ENCODE measurements at places on chromosomes 2 and 18.

DNA sequence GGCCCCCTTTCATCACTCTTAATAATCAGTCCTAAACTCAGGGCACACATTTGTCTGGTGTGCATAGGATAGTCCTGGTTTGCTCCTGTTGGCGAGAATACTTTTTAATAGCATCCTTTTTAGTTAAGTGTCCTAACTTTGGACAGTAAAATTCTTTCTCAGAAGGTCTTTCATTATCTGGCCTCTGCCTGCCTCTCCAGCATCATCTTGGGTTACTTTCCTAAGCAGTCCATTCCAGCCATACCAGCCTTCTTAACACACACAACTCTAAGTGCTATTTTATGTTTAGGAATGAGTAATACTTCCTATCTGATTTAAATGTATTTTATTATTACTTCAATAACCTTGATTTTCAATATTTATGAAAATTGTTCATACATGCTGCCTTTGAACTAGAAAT, 151.0 kb downstream of the ACOXL start:
- H3K36me3 ChIP-seq = no peaks in the 10 kb centered on the region
- no peak for DNase-seq
- no peak overlapping the region for H3K27ac ChIP-seq
- H3K27me3 ChIP-seq = no peaks in the 10 kb centered on the region
- H3K4me3 ChIP-seq = no peak overlapping the region
- H3K4me1 ChIP-seq = no peaks in the 10 kb centered on the region

DNA sequence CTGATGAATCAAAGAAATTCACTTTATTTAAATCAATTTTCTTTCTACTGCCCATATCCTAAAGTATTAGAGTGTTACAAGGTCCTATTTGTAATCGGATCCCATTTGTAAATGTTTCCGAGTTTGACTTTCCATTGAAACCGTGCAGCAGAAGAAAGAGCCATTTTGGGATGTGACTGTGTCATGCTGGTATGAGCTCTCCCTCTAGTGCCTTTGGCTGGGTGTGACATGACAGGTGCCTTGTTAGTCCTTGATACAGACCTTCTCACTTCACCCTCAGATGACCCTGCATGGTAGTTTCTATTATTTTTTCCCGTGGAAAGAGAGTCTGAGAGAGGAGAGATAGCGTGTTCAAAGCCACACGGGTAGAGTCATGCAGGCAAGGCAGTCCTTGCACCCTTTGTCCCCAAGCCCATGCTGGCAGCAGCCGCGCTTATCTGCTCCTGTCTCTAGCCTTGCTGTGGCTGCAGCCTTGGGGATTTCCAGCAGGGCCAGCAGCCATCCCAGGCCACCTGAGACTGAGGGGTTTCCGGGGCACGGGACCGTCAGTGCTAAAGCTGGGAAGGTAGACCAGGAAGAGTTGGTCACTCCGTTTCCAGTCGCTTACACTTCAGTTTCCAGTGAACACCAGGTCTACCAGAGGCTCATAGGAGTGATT, 21.4 kb downstream of the CHMP1B start:
- no peak overlapping the region for H3K4me3 ChIP-seq
- peaks cover 7% of the 10 kb centered on the region for H3K4me1 ChIP-seq
- peak; percentile 77 for DNase-seq
- H3K36me3 ChIP-seq = no peaks in the 10 kb centered on the region
- H3K27ac ChIP-seq = peak overlapping the region; percentile 53

DNA sequence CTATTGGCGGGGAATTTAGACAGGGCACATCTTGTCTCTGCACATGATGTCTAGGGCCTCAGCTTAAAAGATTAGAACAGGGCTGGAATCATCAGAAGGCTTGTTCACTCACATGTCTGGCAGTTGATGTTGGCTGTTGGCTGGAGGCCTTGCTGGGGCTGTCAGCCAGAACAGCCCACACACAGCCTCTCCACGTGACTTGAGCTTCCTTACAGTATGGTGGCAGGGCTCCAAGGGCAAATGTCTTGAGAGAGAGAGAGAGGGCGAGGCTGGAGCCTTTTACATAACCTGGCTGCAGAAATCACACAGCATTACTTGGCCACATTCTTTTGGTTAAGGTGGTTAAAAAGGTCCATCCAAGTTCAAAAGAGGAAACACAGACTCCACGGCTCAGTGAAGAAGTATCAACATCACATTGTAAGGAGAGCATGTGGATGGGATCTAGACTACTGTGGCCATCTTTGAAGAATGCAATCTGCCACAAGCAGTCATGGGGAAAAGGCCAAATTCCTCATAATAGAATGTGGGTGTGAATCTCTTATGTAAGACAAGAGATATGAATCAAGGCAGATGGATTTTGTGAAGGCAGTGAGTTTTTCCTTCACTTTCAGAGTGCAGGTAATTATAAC, 30.4 kb downstream of the SRSF7 start:
- peak; percentile 88 for DNase-seq
- peaks cover 29% of the 10 kb centered on the region for H3K4me1 ChIP-seq
- H3K27me3 ChIP-seq = no peaks in the 10 kb centered on the region
- peak overlapping the region; percentile 88 for H3K27ac ChIP-seq
- H3K4me3 ChIP-seq = no peak overlapping the region

DNA sequence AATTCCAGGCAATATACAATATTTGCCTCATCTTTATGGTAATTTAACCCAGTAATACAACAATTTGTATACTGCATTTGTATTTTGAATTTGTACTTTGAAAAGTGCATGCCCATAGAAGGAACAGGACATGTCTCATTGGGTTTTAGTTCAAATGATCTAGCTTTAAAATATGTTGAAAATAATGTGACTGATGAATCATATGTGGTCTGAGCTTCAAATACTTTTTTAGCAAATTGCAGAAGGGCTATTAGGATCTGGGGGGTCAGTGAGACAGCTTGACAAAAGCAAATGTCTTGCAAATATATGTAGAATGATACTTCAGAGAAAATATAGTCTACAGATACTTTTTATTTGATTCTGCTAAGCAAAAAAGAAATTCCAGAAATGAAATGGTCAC, 248.9 kb downstream of the DCC start:
- DNase-seq = no peak
- no peak overlapping the region for H3K27ac ChIP-seq
- H3K4me3 ChIP-seq = no peak overlapping the region

DNA sequence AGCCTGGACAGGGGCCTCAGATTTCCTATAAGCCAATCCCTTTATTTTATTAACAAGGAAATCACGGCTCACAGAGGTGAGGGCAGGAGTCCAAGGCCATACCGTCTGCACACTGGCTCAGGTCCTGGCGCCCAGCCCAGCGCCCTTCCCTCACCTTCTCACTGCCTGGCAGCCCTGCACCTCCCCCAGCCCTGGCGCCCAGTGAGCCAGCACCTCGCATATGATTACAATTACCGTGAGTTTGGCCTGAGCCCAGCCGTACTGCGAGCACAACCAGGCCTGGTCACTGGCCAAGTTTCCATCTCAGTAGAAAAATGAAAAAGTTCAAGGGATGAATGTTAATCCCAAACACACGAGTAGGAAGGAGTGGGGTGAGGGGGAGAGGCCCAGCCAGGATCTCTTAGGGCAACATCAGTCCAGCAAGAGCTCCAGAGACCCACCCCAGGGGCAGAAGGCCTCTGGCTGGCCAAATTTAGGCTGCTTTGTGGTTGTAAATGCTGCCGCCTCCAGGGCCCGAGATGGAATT, 68.4 kb downstream of the MCFD2 start:
- H3K27me3 ChIP-seq = no peaks in the 10 kb centered on the region
- H3K36me3 ChIP-seq = no peaks in the 10 kb centered on the region
- no peak overlapping the region for H3K4me3 ChIP-seq
- peak; percentile 64 for DNase-seq
- peak overlapping the region; percentile 59 for H3K27ac ChIP-seq

DNA sequence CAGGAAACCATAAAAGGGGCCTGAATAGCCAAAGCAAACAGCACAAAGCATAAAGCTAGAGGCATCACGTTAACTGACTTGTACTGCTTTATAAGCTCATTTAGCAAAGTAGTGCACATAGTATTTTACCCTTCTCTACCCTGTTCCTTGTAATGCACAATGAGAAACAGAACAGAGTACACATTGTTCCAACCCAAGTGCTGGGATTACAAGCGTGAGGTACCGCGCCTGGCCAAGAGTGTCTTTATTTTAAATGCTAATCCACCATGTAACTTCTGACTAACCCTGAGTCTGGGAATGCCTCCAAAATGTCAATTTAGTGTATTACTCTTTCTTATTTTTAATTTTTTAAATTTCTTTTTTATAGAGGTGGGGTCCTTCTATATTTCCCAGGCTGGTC, 46.4 kb upstream of the STON1 start:
- no peaks in the 10 kb centered on the region for H3K4me1 ChIP-seq
- no peak for DNase-seq
- no peaks in the 10 kb centered on the region for H3K27me3 ChIP-seq
- no peaks in the 10 kb centered on the region for H3K36me3 ChIP-seq
- H3K4me3 ChIP-seq = no peak overlapping the region
- H3K27ac ChIP-seq = no peak overlapping the region

- DNase-seq = no peak
- no peaks in the 10 kb centered on the region for H3K36me3 ChIP-seq
- no peaks in the 10 kb centered on the region for H3K27me3 ChIP-seq
- no peak overlapping the region for H3K27ac ChIP-seq
- no peak overlapping the region for H3K4me3 ChIP-seq
Measured at GRCh38 chr2:175871331-175872004, 130.6 kb downstream of the LNPK start.

DNA sequence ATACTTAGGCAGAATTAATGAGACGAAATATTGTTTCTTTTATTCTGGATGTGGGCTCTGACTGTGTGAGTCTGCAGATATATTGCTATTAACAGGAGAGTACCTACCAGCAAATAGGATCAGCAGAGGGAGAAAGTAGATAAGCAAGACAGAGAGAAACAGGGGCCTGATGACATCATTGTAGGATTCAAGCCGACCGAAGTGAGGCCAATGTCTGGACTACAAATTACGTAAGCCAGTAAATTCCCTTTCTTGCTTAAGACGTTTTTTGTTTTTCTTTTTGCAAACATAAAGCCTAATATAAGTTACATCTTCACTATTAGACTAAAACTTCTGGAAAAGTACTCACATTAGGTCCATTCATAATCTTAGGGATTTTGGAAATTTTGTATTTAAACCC, 21.4 kb upstream of the PTPRM start:
- H3K4me1 ChIP-seq = no peaks in the 10 kb centered on the region
- H3K27ac ChIP-seq = no peak overlapping the region
- no peak for DNase-seq
- H3K36me3 ChIP-seq = no peaks in the 10 kb centered on the region
- no peaks in the 10 kb centered on the region for H3K27me3 ChIP-seq
- H3K4me3 ChIP-seq = no peak overlapping the region

DNA sequence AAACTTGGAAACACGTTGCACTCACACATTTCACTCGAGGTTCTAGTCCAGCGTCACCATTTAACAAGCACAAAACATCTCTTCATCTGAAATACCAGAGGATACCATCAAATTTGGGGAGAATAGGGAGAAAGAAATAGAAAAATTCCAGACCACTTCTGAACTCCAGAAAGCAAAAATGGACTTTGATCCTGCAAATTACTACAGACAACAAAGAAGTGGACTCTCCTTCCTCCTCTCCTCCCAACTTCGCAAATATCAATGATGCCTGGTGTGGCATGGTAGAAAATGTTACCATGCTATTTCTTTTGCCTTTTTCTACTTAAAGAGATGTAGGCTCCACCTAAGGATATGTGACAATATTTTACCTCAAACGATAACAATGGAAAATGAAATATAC, 13.5 kb downstream of the UXS1 start:
- no peaks in the 10 kb centered on the region for H3K27me3 ChIP-seq
- no peak overlapping the region for H3K4me3 ChIP-seq
- H3K27ac ChIP-seq = no peak overlapping the region
- DNase-seq = no peak
- H3K36me3 ChIP-seq = no peaks in the 10 kb centered on the region
- H3K4me1 ChIP-seq = peaks cover 16% of the 10 kb centered on the region

- H3K4me1 ChIP-seq = no peaks in the 10 kb centered on the region
- H3K36me3 ChIP-seq = no peaks in the 10 kb centered on the region
- no peak overlapping the region for H3K27ac ChIP-seq
- no peaks in the 10 kb centered on the region for H3K27me3 ChIP-seq
Measured at GRCh38 chr2:174546519-174547506, 50.8 kb downstream of the WIPF1 start.

- peaks cover 3% of the 10 kb centered on the region for H3K27me3 ChIP-seq
- no peaks in the 10 kb centered on the region for H3K36me3 ChIP-seq
- no peak overlapping the region for H3K27ac ChIP-seq
- H3K4me3 ChIP-seq = no peak overlapping the region
- H3K4me1 ChIP-seq = no peaks in the 10 kb centered on the region
- no peak for DNase-seq
Measured at GRCh38 chr2:60152226-60152833, 401.1 kb downstream of the BCL11A start.

- H3K4me1 ChIP-seq = no peaks in the 10 kb centered on the region
- no peaks in the 10 kb centered on the region for H3K27me3 ChIP-seq
- no peak overlapping the region for H3K4me3 ChIP-seq
- no peak overlapping the region for H3K27ac ChIP-seq
- no peak for DNase-seq
- H3K36me3 ChIP-seq = peaks cover 70% of the 10 kb centered on the region
Measured at GRCh38 chr18:42039396-42039795, 84.4 kb downstream of the PIK3C3 start.

DNA sequence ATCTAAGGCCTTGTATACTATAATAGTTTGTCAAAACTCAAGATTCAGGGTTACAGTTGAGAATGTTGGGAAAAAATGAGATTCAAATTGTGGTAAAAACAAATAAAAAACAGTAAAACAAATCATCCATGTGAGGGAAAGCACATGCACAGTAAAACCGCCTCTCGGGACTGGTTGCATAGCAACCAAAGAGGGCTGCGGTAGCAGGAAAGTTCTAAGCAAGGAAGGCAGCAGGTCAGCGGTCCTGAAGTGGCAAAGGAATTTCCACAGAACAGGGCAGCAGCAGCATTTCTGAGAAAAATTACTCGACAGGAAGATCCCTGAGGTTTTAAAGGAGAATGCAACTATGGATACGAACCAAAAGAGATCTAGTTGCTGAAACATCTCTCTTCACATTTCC, 93.7 kb downstream of the DYNAP start:
- no peaks in the 10 kb centered on the region for H3K27me3 ChIP-seq
- H3K36me3 ChIP-seq = no peaks in the 10 kb centered on the region
- H3K27ac ChIP-seq = no peak overlapping the region
- no peak overlapping the region for H3K4me3 ChIP-seq
- DNase-seq = no peak

GRCh38 chr18:12802538-12802937, 81.5 kb downstream of the PTPN2 start:
- no peaks in the 10 kb centered on the region for H3K4me1 ChIP-seq
- H3K27ac ChIP-seq = no peak overlapping the region
- no peak for DNase-seq
- no peak overlapping the region for H3K4me3 ChIP-seq
- H3K27me3 ChIP-seq = no peaks in the 10 kb centered on the region

All from gastrocnemius medialis (tissue), 4 donors.